ENCODE measurements at places on chromosomes 7 and 10.
A peak's percentile ranks its signal among the peaks of the same experiment; 100 is the strongest.

- DNase-seq, result no peak
Observed at GRCh38 chr10:5633166-5633749, 33.1 kb downstream of the ASB13 start.

DNA sequence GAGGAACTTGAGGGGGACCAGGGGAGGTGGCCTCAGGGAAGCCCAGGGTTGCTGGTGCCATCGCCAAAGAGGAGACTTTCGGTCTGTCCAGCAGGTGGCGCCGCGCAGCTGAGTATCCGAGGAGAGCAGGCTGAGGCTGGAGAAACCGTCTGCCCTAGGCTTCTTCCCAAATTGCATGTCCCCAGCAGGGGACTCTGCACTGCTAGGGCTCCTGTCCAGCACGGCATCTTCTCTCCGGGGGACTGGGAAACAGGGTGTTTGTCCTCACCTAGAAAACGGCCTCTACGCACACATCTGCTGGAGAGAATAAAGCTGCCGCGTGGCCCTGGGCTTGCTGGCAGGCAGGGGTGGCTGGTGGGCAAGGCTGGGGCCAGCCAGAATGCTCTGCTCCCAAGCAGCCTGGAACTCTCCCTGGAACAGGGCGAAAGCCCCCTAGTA is 161.9 kb downstream of the SH2D4B start:
- peak; percentile 68 for DNase-seq

- DNase-seq, result no peak
Observed at GRCh38 chr10:131744346-131744745, 156.5 kb upstream of the PPP2R2D start.

DNA sequence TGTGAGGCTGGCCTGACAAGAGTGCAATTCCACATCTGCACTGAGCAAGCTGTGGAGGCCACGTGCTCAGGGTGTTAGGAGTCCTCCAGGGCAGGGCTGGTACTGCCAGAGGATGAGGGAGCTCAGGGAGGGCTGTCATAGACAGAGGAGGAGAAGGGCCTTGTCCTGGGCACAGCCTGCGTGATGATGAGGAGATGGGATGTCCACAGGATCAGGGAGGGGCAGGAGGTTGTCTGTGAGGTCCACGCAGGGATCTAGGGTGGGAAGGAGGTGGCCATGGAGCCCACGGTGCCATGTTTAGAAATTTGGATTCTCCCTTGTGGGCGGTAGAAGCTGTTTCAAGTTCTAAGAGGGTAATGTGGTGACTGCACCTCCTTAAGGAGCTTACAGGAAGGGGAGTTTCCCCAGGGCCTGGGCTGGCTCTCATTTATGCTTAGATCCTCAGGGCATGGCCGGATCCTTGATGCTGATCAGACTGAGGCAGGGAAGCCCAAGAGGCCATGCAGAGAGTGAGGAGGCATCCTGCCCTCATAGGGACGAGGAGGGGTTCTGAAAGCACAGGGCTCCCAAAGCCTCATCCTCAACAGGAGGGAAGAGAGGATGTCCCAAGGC is 30.3 kb downstream of the CHAT start:
- no peak for DNase-seq

DNA sequence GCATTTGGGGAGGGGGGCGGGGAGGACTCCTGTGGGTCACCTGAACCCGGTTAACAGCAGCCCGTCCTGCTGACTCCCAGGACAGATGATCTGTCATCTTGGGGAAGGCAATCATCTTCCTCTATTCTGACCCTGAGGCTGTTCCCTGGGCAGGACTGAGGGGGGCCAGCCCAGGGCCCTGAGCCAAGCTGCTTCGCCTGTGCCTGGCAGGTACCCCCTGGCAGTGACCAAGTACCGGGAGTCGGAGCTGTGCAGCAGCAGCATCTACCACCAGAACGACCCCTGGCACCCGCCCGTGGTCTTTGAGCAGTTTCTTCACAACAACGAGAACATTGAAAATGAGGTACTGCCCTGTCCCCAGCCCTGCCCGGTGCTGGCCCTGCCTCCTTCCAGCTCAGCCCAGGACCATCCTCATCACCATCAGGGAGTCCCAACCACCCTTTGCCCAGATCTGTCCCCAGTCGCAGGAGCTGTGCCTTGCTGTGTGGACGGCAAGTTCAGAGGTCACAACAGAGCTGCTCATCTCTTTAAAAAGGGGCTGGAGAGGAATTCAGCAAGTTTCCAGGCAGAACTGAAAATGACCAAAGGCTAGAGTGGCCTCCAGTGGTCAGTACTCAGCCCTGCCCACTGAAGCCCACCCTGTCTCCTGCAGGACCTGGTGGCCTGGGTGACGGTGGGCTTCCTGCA is 8.1 kb downstream of the AOC1 start:
- DNase-seq, result no peak

- no peak for DNase-seq
Observed at GRCh38 chr10:4649886-4650508, 176.0 kb upstream of the AKR1E2 start.

GRCh38 chr10:1852841-1853240 is 115.5 kb upstream of the ADARB2 start:
- no peak for DNase-seq

GRCh38 chr10:117425974-117426566 is 50.8 kb upstream of the PDZD8 start:
- no peak for DNase-seq

DNA sequence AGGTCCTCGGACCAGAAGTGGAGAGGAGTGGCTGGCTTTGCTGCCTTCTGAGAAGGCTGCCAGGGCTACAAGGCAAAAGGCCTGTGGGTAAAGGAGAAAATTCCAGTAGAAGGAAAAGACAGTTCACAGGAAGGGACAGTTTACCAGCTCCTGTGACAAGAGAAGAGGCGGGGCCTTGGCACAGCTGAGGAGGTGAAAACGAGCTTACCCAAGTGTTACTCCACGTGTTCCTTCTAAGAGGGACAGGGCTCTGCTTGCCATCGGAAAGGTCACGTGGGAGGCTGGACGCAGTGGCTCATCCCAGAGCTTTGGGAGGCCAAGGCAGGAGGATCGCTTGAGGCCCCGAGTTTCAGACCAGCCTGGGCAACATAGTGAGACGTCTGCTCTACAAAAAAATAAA is 129.4 kb upstream of the ZNF746 start:
- DNase-seq, result no peak

GRCh38 chr7:36010656-36011587 is 142.1 kb upstream of the EEPD1 start:
- peak; percentile 46 for DNase-seq

DNA sequence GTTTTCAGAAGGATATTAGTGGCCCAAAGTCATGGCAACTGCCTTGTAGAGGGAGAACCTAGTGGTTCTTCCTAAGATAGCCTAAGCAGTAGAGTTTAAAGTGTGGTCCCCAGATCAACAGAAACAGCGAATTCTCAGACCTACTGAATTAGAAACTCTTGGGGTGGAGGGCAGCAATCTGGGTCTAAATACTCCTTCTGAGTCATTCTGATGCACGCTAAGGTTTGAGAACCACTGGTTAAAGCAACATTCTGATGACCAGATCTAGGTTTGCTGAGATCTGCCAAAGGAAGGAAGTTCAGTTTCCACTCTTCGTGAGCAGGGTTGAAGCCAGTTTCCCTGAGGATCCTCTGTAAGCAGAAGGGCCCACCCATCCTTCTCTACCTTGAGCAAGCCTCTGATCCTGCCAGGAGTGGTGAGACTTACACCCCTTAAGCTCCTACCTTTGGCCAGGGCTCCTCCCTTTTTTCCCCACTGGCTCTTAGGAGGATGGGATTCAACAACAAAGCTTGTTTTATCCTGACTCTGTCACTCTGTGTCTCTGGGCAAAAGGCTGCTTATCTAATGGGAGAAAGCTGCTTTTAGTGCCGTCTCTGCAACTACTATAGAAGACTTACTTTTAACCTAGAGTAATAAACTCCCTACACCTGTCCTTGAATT is 26.8 kb upstream of the TRUB1 start:
- no peak for DNase-seq

DNA sequence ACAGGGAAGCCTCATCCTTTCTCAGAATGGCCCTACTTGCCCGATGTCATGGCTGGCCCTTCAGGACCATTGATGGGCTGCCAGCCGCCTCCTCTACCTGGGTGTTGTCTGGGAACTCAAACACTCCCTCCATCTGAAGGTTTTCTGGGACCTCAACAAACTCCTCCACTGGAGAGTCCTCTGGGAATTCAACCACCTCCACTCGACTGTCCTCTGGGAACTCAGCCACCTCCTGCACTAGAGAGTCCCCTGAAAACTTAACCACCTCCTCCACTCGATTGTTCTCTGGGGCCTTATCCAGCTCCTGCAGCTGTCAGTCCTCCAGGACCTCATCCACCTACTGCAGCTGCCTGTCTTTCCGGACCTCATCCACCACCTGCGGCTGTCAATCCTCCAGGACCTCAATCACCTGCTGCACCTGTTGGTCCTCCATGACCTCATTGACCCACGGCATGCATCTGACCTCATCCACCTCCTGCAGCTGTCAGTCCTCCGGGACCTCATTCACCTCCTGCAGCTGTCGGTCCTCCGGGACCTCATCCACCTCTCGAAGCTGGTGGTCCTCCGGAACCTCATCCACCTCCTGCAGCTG is 37.1 kb downstream of the MAT1A start:
- DNase-seq, result no peak

DNA sequence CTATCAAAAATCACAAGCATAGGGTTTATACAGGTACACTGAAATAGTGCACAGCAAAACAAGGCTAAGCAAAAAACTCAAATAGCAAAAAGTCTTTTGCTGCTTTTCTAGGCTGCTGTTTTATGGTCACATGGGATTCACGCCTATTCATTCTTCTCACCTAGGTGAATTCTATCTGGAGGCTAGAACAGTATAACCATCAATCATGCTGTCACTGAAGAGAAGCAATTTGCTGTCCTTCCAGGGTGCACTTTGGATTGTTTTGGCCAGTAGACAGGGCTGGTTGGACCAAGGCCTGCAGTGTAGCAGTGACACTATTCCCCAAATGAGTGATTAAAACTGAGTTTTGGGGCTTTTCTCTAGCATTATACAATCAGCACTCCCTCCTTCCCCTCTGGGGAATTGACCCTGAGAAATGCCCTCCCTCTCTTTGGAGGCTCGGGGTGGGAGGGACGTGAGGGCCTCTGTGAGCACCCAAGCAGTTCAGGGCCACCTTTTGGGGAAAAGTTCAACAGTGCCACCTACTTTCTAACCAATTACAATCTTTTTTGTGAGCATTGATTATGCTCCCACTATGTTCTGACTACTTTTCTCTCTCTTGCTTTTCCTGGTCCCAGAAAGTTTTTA is 16.2 kb upstream of the SND1 start:
- no peak for DNase-seq

GRCh38 chr10:63522277-63522687 is 1.1 kb downstream of the REEP3 start:
- no peak for DNase-seq

DNA sequence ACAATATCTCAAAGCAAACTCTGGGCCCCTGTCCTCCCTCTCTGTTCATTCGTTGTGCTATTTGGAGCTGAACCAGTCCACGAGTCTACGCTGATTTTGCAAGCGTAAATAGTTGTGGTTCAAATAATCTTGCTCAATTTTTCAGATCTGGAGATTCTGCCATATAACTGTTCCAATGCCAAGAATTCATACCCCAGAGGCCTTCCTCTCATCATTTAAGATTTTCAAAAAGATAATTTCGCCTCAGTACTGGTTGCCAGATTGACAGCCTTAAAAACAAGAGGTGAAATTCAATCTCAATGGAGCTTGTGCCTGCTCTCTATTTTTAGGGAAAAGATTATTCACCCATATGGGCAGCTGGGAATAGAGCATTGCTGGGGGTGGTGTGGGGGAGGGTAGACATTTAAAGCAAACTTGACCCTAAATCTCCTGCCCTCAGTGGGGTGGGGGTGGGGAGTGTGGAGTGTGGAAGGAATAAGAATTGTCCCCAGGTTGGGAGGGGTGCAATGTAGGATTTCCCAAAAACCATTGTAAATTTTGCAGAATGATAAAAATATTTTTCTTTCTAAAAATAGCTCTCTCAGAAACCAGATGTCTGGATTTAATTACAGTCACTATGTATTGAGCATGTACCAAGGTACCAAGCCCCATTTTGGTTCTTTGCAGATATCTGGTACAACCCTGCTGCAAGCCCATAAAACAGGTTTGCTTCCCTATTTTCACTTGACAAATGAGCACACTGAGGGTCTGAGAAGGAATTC is 104.7 kb upstream of the EEPD1 start:
- no peak for DNase-seq

GRCh38 chr7:120402079-120402767 is 129.2 kb downstream of the KCND2 start:
- no peak for DNase-seq

DNA sequence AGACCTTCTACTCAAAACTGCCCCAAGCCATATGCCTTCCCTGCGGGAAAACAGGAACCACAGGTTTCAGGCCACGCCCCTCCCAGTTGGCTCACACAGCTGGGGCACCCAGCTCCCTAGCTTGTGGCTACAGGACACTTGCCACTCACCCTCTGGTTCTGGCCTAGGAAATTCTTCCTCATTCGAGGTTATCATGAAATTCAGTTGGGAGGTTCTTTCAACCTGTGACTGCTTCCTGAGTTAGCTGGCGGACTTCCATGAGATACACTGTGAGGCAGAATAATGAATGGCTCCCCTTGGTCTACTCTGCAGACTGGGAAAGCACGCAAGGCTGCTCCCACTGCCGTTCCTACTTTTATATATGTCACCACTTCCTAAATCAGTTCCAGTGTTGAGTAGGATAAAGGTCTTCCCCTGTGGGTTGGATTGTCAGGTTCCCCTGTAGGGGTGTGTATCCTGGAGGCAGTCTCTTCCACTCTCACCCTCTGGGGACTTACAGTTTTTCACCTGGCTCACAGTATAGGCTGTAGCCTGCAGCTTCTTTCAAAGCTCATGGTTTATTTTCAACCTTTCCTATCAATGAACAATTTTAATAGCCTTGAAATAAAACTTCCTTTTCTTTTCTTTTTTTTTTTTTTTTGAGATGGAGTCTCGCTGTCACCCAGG is 37.0 kb downstream of the GPR22 start:
- DNase-seq, result no peak

DNA sequence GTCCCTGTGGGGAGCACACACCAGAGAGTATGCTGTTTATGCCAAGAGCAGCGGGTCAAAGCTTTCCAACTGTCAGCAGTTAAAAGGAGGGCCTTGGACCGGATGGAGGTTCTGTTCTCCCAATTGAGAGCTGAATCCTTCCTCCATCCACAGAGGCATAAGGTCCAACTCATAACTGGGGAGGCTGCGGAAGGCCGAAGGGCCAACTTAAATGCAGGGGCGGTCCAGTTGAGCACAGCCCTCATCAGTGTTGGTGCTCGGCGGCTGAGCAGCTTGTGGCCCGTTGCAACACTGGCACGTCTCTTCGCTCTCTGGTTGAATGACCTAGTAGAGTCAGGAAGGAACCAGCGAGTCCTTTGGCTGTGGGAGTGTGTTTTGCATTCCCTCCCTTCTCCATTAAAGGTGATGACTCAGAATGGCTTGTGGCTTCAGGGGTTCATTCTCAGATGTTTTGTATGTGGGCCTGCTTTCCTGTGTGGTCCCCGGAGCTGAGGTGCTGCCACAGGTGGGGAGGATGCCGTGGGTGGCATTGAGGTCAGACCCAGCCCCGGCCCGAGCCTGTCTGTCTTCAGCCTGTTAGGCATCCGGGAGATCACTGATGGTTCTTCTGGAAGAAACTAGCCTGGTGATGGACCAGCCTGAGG is 44.8 kb upstream of the DMBT1 start:
- no peak for DNase-seq

All from anterior cingulate cortex (tissue), 58 donors.